ENCODE measurements at places on chromosomes 13 and 19.

GRCh38 chr13:56283262-56283828 is 857.4 kb upstream of the PRR20A start:
- no peak for DNase-seq

GRCh38 chr13:106595625-106596024 is 27.7 kb upstream of the ARGLU1 start:
- no peak for DNase-seq

DNA sequence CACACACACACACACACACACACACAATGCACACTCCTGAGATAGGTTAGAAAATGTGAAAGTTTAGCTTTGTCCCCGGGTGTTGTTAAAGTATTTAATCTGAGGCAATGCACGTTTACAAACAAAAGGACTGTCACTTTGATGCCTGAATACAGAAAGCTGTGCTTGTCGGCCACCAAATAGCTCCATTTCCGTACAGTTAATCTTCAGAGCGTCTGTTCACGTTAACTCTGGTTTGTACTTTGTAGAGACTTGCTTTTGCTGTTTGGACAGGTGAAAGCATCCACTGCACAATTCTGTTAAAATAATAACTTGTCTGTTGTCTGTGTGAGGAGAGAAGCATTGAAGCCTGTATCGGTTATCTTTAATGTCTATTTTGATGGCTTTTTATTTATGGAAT is 267.8 kb downstream of the FGF9 start:
- no peak for DNase-seq

- DNase-seq = no peak
Observed at GRCh38 chr13:99055735-99056134, 77.9 kb upstream of the DOCK9 start.

DNA sequence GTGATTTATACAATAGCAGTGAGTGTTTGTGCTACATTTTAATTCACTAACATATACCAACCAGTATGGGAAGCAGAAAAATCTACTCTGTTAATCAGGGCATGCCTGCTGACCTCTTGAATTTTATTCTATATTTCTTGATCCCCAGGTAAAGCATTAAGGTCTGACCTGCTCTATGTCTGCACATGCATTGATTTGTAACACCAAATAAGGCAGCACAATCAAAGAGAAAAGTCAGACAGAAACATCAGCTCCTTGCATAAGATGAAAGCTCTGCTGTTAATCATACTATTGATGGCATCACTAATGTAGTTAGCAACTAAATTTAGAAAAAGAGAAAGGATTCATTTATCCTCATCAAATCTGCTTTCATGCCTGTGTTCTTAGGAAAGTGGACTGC is 2744.8 kb upstream of the PCDH20 start:
- DNase-seq = no peak

DNA sequence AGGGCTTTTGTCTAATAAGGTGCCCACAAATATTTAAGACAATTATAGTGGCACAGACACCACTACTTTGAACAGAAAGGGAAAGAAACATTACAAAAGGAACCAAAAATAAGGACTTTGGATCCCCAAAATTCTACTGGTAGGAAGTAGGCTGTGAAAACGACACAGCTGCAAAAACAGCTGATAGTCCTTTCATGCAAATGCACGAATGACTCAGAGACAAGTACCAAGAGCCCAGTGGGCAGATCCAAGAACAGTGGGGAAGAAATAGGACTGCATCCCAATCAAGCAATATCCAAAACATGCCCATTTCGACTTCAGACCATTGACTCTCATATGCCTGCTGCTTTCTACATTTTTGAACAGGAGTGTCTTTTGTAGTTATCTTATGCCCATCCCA is 269.4 kb upstream of the NBEA start:
- DNase-seq = no peak

GRCh38 chr13:114062754-114063153 is 69.7 kb downstream of the RASA3 start:
- DNase-seq = no peak

GRCh38 chr19:43675269-43675879 is 5.4 kb upstream of the PLAUR start:
- no peak for DNase-seq

GRCh38 chr13:103066079-103066780 is at the start of gene SLC10A2:
Gene SLC10A2, minus strand, starts transcription at chr13:103066417. Its CDS starts 168 bp downstream, at chr13:103066249.
- no peak for DNase-seq

All from iPS-NIHi11 (cell line).